ENCODE measurements at places on chromosomes 6 and 20. TPM values are rescaled to one million over a fixed set of nuclear protein-coding genes. Genes with fewer than 3 reads are reported as not detected.
A peak's percentile ranks its signal among the peaks of the same experiment; 100 is the strongest.

GRCh38 chr6:70264306-70264705, 38.6 kb downstream of the COL9A1 start:
- no peak for DNase-seq

DNA sequence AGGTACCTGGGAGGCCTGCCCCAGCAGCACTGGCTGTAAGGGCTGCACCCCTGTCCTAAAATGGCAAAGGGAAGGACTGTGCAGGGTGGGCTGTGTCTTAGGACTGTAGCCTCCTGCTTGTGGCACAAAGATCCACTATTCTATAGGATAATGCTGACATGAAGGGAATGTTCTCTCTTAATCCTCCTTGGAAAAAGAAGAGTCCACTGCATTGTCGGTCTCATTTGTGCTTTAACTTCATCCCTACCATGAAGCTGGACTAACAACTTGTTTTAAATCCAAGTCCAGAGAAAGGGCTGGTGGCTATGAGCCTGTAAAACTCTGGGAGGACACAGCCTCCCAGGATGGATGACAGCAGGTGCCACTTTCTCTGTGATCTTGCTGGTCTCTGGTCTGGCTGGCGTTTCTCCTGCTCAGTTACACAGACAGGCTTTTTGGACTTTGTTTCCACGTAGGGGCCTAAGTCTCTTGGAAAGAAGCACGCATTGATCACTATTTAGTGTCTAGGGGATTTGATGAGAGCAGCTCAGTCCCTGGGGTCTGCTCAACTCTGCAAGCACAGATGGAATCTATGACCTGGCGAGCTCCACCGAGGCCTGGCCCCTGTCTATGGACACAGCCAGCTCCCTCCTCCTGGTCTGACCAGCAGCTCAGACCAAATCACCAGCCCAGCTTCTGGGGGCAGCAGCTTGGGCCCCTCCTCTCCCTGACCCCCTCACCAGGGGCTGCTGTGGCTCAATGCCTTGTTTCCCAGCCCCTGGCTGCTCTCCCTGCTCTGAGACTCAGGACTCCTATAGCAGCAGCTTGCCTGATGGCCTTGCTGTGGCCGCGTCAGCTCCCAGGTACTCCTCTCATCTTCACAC, 4.8 kb downstream of the CST3 start:
- no peak for DNase-seq

DNA sequence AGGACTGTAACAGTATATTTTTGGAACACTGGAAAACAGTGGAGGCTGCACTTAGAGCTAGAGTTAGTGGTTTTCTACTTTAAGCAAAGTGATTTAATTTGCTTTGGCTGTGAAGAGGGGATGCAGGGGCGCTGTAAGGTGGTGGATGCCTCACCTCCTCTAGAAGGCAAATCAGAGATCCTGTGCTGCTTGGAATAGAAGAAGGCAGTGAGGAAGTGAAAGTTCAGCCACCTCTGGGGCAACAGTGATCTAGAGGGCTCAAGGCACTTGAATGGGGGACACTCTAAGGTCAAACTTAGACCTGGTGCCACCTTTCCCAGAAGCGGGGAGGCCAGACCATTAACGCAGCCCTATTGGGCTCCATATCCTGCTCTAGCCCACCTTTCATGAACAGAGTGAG, 19.0 kb upstream of the SNRPB2 start:
- DNase-seq, result no peak

GRCh38 chr6:156190270-156190669, 586.9 kb upstream of the ARID1B start:
- DNase-seq, result no peak

DNA sequence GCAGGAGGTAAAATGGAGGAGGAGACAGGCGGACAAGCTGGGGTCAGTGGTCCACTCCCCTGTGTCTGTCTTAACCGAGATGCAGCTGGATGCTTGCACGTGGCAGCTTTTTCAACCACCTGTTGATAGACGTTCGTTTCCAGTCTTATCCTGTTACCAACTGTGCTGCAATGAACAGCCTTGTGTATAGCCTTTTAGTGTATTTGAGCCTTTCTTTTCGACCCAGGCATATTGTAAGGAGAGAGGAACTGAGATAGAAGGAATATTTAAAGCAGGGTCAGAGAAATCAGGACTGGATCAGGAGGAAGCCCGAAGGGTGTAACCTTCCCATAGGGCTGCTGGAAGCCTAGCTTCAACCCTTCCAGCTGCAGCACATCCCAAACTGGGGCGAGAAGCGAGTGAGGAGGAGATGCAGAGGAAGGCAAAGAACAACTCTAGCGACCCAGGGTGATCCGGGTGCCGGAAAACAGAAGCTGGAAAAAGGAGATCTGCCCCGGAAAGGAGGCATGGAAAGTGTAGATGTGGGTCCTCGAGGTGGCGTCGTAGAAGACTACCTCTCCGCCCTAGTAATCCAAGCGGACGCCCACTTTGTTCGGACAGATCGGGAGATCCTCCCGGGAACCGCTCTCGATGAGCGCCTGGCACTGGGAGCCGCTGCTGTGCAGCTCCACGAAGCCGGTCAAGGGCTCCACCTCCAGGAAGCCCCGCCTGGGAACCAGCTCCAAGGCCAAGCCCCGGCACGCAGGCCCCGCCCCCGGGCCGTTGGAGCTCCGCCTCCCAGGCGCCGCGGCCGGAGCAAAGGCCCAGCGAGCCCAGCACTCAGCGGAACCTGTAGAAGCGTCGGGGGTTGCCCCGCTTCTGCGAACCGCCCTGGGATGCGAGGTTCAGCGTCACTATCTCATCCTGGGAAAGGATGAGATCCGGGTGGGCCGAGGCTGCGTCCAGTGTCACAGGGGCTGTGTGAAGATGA, 11.2 kb downstream of the TRIM31 start:
- DNase-seq, result peak; percentile 95

DNA sequence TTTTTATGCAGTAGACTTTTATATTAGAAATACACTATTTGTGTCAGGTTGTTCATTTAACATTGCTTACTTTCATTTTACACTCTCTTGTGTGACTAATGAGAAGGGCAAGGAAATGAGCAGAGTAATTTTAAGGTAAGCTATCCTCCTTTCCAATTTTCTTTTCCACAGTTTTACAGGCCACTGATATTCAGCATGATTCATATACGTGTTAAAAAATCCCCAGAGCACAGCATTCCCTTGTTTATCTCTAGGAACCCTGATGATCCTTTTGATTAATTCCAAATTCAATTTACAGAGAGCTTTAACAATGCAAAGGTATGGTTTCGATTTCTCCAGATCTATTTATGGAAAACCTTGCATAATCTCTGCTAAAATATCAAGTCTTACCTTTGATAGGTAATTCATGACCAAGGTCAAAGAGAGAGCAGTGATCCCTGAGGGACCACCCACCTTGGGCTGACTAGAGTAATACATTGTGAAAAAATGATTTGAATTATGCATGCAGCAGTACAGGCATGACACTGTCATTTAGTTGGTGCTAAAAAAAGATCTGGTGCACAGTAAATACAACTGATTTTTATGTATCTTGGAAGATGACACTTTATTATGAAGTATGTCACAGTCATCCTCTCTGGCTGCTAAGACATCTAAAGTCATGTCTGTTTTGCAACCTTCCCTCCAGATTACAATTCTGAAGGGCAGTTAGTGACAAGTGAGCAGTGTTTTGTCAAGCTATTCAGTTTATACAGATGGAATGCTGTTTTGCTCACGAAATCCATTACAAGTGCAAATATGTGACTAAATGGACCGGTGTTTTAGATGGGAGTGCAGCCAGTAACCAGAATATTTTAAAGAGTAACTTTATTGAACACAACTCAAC, 736.6 kb downstream of the EPHA7 start:
- DNase-seq, result no peak

DNA sequence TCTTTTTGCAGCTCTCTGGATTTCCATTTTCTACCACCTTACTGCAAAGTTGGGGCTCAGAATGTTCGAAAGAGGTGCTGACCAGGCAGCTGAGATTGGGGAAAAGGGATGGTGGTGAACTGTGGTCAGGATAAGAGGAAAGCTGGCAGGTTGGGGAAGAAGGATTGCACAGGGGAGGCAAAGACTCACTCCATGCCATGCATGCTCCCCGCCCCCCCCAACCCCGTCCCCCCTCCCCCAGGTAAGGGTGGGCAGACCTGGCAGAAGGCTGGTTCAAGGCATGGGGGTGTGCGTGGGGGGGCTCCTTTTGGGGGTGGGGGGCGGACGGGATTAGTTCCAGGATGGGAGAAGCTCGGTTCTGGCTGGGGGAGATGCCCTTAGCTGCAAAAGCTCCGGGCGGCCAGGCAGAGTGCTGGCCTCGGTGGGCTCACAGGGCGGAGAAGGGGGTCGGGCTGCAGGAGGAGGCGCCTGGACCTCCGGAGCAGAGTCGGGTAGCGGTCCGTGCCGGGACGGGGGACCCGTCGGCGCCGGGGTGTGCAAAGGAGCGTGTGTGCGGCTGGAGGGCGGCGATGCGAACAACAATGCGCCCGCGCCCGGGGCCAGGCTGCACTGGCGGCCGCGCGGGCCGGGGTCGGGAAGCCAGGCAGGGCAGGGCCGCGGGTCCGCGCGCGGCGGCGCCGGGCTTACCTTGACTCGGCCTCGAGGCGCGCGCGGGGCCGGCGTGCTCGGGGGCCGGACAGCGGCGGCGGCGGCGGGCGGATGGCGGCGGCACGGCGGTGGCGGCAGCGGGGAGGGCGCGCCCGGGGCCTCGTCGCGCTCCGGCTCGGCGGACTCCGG, 880 bp downstream of the ADNP start:
- peak; percentile 68 for DNase-seq

DNA sequence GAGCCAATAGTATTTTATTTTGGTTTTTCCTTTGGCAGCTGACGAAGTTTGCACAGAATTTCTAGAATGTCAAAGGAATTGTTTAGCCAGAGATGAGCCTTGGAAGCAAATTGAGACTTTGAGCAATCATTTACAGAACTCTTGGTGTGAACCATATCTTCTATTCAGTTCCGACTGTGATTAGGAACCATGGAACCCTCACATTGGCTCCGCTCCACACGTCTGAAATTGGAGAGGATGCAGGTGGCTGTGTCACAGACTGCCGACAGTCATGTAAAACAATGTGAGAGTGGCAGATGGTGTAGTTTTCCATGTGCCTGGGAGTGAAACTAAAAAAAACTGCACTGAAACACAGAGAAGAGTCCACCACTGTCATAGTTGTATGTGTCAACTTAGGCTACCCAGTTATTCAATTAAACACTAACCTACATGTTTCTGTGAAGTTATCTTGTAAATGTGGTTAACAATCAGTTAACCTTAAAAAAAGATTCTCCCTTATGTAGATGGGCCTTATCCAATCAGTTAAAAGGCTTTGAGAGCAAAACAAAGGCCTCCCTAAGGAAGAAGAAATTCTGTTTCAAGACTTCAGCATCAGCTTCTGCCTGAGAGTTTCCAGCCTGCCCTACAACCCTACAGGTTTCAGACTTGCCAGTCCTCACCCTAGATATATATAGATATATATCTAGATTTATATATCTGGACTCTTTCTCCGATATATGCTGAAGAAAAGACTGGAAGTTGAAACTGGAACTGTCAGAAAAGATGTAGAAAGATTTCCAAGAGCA, 3.3 kb upstream of the HMGN4 start:
- no peak for DNase-seq

DNA sequence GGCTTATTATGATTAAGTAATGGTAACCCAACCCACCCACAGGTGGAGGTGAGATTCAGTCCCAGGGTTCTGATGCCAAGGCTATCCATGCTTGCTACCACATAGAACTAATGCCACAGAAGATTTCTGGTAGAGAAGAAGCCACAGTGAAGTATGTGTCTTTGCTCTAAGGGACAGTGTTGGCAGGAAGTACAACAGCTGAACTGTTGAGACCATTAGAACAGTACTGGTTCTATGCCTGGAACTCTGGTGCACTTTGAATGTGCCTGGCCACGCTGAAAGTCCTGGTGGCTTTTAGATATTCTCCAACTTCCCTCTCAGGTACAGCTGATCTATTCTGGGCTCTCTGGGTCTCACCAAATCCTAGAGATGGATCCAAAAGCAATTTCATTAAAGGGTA, 7.8 kb downstream of the STX7 start:
- no peak for DNase-seq

- no peak for DNase-seq
These were observed 42.9 kb downstream of the TXLNB start for GRCh38 chr6:139248911-139249310.

DNA sequence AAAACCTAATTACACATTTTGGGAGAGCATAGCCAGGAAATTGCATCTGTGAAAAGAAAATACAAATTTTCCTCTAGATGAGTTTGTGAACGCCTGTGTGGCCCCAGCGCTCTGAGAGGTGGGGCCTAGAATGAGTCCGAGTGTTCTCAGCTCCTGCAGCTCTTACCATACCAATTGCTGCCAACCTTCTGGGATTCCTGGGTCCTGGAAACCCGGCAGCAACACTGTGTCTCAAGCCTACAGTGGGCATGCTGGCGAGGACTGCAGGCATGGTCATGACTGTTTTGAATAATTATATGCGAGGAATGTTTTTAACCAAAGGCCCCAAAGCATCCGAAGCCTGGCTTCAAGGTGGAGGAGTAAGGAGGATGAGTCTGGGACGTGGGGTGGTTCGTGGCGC, 90.4 kb downstream of the SERAC1 start:
- no peak for DNase-seq

DNA sequence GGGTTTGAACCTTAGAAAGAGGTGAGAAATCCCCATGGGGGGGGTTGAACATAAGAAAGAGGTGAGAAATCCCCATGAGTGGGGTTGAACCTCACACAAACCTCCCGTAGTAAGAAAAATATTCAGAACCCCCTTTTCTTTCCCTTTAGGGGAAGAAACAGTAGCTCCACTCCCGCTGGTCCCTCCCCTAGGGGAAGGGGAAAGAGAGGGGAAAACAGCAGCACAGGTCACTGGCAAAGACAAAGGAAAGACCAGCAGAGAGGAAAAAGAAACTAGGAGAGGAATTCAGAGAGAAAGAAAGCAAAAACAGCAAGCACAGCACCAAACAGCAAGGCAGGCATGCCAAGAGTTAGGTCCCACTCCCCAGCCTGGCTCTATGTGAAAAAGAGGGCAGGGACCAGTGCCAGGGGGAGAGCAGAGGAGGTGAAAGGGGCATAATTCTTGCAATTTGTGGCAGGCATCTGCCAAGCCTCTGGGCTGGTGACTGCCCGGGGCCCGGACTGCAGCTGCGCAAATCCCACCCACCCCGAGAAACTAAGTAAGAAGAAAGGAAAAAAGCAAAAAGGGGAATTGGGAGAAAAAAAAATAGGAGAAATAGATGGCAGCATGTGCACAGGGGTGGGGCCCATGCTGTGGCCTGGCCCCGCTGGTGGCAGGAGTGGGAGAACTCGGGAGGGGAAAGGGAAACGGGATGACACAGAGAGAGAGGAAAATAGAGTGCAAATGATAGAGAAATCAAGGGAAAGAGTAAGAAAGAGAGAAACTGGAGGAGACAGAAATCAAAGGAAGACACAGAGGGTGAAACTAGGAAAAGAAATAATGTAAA, 15.1 kb upstream of the GOPC start:
- no peak for DNase-seq

GRCh38 chr20:25360631-25361286, 29.9 kb downstream of the ABHD12 start:
- DNase-seq, result no peak

NFS1 gene
- 32.1 TPM for total RNA-seq

CFAP206 gene
- total RNA-seq, result not detected

GSTA1 gene
- 0.89 TPM for total RNA-seq

CTCFL gene
- total RNA-seq, result not detected

VNN1 gene
- total RNA-seq, result 0.82 TPM
